ENCODE measurements at places on chromosomes 5 and 9. TPM values are rescaled to one million over a fixed set of nuclear protein-coding genes. Genes with fewer than 3 reads are reported as not detected.
A peak's percentile ranks its signal among the peaks of the same experiment; 100 is the strongest.

Gene GDA
- total RNA-seq, result not detected

DNA sequence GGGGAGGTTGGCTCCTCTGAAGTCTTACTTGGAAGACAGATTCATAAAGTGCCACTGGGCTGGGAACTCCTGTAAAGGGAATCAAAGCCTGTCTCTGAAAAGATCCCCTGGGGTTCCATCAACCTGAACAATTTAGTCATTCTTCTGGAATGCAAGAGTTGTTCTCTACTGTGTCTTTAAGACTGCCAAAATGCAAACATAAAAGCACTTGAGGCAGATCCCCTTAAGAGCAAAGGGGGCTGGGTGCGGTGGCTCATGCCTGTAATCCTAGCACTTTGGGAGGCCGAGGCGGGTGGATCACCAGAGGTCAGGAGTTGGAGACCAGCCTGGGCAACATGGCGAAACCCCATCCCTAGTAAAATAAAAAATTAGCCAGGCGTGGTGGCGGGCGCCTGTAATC is 16.7 kb downstream of the CDKN2AIPNL start:
- DNase-seq, result no peak
- no peak overlapping the region for H3K27ac ChIP-seq
- H3K27me3 ChIP-seq, result no peaks in the 10 kb centered on the region
- no peak overlapping the region for H3K4me3 ChIP-seq

- H3K27ac ChIP-seq, result no peak overlapping the region
- H3K27me3 ChIP-seq, result no peaks in the 10 kb centered on the region
- no peak overlapping the region for H3K4me3 ChIP-seq
- no peaks in the 10 kb centered on the region for H3K36me3 ChIP-seq
- H3K4me1 ChIP-seq, result no peaks in the 10 kb centered on the region
- no peak for DNase-seq
Observed at GRCh38 chr5:156927545-156927944, 35.5 kb downstream of the TIMD4 start.

- no peaks in the 10 kb centered on the region for H3K27me3 ChIP-seq
- H3K4me1 ChIP-seq, result no peaks in the 10 kb centered on the region
- H3K36me3 ChIP-seq, result no peaks in the 10 kb centered on the region
- H3K4me3 ChIP-seq, result no peak overlapping the region
- H3K27ac ChIP-seq, result no peak overlapping the region
- no peak for DNase-seq
Observed at GRCh38 chr5:44048276-44048984, 340.8 kb downstream of the FGF10 start.

GRCh38 chr5:167065794-167066193 is 1225.7 kb upstream of the WWC1 start:
- no peaks in the 10 kb centered on the region for H3K36me3 ChIP-seq
- H3K27ac ChIP-seq, result no peak overlapping the region
- DNase-seq, result no peak
- H3K4me3 ChIP-seq, result no peak overlapping the region
- no peaks in the 10 kb centered on the region for H3K27me3 ChIP-seq
- no peaks in the 10 kb centered on the region for H3K4me1 ChIP-seq

Gene TERT
- not detected for total RNA-seq

DNA sequence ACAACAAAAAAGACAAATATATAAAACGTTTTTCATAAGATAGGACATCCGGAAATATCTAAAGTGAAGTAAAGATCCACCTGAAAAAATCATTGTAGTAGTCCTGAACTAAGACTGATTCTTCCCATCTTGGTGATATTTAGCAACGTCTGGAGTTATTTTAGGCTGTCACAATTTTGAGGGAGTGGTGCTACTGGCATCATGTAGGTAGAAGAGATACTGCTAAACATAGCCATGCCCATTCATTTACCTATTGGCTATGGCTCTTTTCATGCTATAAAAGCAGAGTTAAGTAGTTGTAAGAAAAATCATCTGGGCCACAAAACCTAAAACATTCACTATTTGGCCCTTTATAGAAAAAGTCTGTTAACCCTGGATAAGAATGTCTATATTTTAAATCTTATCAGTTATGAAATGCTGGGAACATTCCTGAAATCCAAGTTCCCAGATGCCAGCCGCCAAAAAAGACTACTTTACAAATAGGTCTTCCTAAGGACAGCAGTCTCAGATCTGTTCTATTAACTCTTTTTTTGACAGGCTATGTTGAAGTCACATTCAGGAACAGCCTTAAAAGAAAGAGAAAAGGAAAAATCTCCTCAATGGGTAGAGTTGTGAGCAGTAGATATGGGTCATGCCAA is 27.0 kb downstream of the RAPGEF6 start:
- no peaks in the 10 kb centered on the region for H3K27me3 ChIP-seq
- DNase-seq, result no peak
- peaks cover 32% of the 10 kb centered on the region for H3K4me1 ChIP-seq
- H3K4me3 ChIP-seq, result no peak overlapping the region
- no peaks in the 10 kb centered on the region for H3K36me3 ChIP-seq

GRCh38 chr5:111997308-111997707 is 240.3 kb upstream of the NREP start:
- no peaks in the 10 kb centered on the region for H3K27me3 ChIP-seq
- no peaks in the 10 kb centered on the region for H3K4me1 ChIP-seq
- H3K4me3 ChIP-seq, result no peak overlapping the region
- H3K27ac ChIP-seq, result no peak overlapping the region
- no peaks in the 10 kb centered on the region for H3K36me3 ChIP-seq

- H3K4me3 ChIP-seq, result no peak overlapping the region
- no peaks in the 10 kb centered on the region for H3K36me3 ChIP-seq
- H3K4me1 ChIP-seq, result peaks cover 33% of the 10 kb centered on the region
Observed at GRCh38 chr9:124216474-124217176, 41.1 kb upstream of the NEK6 start.

- no peaks in the 10 kb centered on the region for H3K4me1 ChIP-seq
- H3K4me3 ChIP-seq, result no peak overlapping the region
- no peak overlapping the region for H3K27ac ChIP-seq
- no peaks in the 10 kb centered on the region for H3K36me3 ChIP-seq
Observed at GRCh38 chr9:22228542-22228941, 218.1 kb upstream of the DMRTA1 start.

Gene C9orf152
- not detected for total RNA-seq

DNA sequence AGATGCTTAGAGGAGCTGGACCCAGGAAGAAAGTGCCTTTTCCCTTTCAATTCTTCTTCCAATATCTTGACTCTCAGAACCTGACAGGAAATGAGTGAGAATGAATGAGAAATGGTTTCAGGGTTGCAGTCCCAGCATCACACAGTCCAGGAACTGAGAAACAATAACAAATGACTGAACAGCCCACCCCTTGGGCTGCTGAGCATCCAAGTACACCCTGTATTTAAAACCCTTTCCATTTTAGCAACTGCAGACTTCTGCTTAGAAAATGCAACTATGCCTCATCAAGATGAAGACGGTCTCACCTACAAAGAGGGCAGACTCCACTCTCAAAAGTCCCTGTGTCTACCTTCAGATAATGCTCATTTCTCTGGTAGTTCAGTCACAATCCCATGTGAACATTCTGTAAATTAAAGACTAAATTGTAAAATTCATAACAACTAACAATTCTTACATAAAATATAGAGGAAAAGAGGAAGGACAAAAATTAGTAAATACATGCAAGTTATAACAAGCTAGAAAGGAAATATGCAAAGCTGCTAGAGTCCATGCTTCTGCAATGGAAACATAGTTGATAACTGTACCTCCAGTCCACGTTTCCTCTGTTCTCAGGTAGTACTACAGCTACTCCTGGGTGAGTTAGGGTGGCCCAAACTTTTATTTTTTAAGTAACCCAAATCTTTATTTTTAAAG is 316.5 kb downstream of the ICE1 start:
- H3K27me3 ChIP-seq, result no peaks in the 10 kb centered on the region
- DNase-seq, result no peak
- no peaks in the 10 kb centered on the region for H3K36me3 ChIP-seq
- H3K4me3 ChIP-seq, result no peak overlapping the region
- no peaks in the 10 kb centered on the region for H3K4me1 ChIP-seq

- H3K4me1 ChIP-seq, result no peaks in the 10 kb centered on the region
- no peaks in the 10 kb centered on the region for H3K27me3 ChIP-seq
- no peaks in the 10 kb centered on the region for H3K36me3 ChIP-seq
- no peak overlapping the region for H3K4me3 ChIP-seq
Observed at GRCh38 chr5:116671211-116671736, 96.7 kb upstream of the SEMA6A start.

DNA sequence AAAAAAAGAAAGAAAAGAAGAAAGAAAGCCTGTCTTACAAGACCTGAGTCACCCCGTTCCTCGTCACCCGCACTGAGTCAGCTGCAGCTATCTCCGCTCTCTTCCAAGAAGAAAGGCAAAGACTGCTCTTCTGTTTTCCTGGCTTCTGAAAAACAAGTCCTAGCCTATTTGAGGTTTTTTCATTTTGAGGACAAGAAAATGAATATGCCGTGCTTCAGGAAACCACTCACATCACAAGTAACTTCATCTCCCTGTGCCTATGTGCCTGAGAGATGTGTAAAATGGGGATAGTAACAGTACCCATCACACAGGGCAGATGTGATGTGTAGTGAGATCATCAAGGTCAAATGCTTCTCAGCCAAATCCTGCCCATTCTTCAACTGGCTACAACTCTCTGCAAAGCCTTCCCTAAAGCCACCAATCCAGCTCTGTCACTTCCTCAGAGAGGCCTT is 78.4 kb downstream of the GLDC start:
- H3K4me3 ChIP-seq, result no peak overlapping the region
- DNase-seq, result no peak

Gene SERF1B
- total RNA-seq, result 31.1 TPM

DNA sequence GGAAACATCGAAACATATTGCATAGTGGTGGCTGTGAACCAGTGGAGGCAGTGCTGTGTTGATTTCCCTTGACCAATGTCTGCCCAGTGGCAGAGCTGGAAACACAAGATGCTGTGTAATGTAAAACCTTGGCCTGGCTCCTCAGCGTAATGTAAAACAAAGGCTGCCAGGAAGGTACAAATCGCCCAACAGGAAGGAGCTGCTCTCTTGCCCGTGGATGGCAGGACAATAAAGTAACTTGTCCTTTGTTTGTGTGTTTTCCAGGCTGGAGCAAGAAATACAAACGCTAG is 143.4 kb downstream of the PALM2AKAP2 start:
- no peaks in the 10 kb centered on the region for H3K36me3 ChIP-seq
- DNase-seq, result no peak

- H3K27me3 ChIP-seq, result no peaks in the 10 kb centered on the region
- H3K27ac ChIP-seq, result no peak overlapping the region
- peak; percentile 53 for DNase-seq
- H3K4me1 ChIP-seq, result no peaks in the 10 kb centered on the region
- H3K36me3 ChIP-seq, result no peaks in the 10 kb centered on the region
- H3K4me3 ChIP-seq, result no peak overlapping the region
Observed at GRCh38 chr9:108803428-108804065, 52.2 kb downstream of the ACTL7B start.

- no peak for DNase-seq
- no peak overlapping the region for H3K4me3 ChIP-seq
- H3K27me3 ChIP-seq, result no peaks in the 10 kb centered on the region
- H3K4me1 ChIP-seq, result no peaks in the 10 kb centered on the region
- peaks cover 19% of the 10 kb centered on the region for H3K36me3 ChIP-seq
Observed at GRCh38 chr9:123658792-123659191, 271.1 kb downstream of the DENND1A start.

DNA sequence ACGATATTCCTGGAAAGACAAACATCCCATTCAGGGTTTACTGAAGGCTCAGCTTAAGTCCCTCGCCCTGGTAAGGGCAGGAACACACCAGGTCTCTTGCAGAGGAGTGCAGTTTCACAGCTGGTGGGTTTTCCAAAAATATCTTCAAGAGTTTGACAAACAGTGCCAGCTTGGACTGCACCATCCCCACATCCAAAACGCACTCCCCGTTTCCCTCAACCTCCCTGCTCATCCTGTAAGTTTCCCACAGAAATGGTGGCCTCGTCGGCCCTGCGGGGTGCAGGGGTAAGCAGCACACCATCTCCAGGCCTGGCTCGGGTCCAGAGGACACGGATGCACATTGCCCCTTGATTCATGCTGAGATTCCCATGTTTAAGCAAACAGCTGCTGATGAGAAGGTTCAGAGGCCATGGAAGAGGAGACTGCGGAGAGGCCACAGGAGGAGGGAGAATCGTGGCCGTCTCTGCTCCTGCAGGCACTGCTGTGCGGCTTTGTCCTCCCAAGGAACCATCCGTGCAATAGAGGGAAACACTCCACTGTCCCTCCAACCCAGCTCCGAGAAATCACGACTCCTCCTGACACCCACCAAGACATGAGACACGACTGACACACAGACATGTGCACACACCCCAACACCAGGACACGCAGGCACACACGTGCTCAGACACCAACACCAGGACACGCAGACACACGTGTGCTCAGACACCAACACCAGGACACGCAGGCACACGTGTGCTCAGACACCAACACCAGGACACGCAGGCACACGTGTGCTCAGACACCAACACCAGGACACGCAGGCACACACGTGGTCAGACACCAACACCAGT is 24.0 kb upstream of the SLC12A7 start:
- H3K27me3 ChIP-seq, result no peaks in the 10 kb centered on the region
- DNase-seq, result no peak
- peaks cover 21% of the 10 kb centered on the region for H3K4me1 ChIP-seq
- H3K27ac ChIP-seq, result no peak overlapping the region

GRCh38 chr5:154351141-154351540 is 94.7 kb upstream of the SAP30L start:
- no peak overlapping the region for H3K27ac ChIP-seq
- no peak overlapping the region for H3K4me3 ChIP-seq
- H3K27me3 ChIP-seq, result no peaks in the 10 kb centered on the region

DNA sequence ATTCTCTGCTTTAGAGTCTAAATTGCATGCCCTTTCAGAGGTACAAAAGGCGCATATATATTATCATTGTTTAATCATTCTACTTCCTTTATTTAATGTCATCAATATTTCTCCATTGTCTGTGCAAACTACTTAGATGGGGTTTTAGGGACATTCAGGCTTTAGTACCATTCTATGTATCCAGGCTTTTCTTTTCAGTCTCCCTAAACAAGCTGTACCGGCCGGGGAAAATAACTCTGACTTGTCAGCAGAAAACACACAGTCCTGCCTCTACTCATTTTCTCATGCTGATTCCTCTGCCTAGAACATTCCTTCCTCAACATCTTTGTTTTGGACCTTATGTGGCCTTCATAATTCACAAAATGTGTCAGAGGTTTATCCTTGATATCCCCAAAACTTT is 392.1 kb upstream of the DAB2 start:
- no peaks in the 10 kb centered on the region for H3K27me3 ChIP-seq
- H3K4me1 ChIP-seq, result peaks cover 13% of the 10 kb centered on the region
- no peak overlapping the region for H3K4me3 ChIP-seq
- no peaks in the 10 kb centered on the region for H3K36me3 ChIP-seq
- DNase-seq, result no peak

GRCh38 chr5:81180780-81181460 is 52.2 kb upstream of the CKMT2 start:
- no peak for DNase-seq
- no peaks in the 10 kb centered on the region for H3K4me1 ChIP-seq
- H3K27me3 ChIP-seq, result no peaks in the 10 kb centered on the region
- H3K27ac ChIP-seq, result no peak overlapping the region
- H3K36me3 ChIP-seq, result no peaks in the 10 kb centered on the region
- no peak overlapping the region for H3K4me3 ChIP-seq

- no peak for DNase-seq
- peak overlapping the region; percentile 41 for H3K4me3 ChIP-seq
- H3K27me3 ChIP-seq, result no peaks in the 10 kb centered on the region
- H3K27ac ChIP-seq, result no peak overlapping the region
Observed at GRCh38 chr5:33936004-33936380, 194 bp upstream of the RXFP3 start.

Gene PCDHB4
- total RNA-seq, result 3.0 TPM

Gene HAVCR1
- total RNA-seq, result not detected

Data from esophagus muscularis mucosa (tissue), 4 donors.